ENCODE measurements at places on chromosomes 3 and 15. TPM values are rescaled to one million over a fixed set of nuclear protein-coding genes. Genes with fewer than 3 reads are reported as not detected.

KLF13 gene
- total RNA-seq, result 120 TPM

GOLGA8N gene
- 1.2 TPM for total RNA-seq

GABRR3 gene
- total RNA-seq, result not detected

FOXL2NB gene
- total RNA-seq, result 1.0 TPM

Measured in A549 treated with AZD2906 at 1 μM for 4 hours (cell line).